Aorta (tissue), 5 donors: ENCODE measurements at places on chromosomes 2 and 18. TPM values are rescaled to one million over a fixed set of nuclear protein-coding genes. Genes with fewer than 3 reads are reported as not detected.

DNA sequence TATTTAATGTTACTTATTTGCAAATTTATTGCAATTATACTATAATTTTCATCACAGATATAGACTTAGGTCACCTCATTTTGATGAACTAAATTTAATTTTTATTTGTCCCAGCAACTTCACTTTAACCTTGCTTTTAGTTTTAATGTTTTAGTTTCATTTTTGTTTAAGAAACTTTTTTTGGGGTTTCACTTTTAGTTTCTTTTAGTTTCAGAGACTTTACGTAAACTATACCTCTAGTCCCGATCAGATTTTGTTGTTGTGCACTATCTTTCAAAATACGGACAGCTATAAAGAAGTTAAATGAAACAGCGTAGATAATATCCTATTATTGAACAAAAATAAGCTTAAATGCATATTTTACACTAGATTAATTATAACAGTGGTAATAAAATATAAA lies 460.5 kb downstream of the ERBB4 start:
- DNase-seq: no peak

- no peak for DNase-seq
Measured at GRCh38 chr2:168626096-168626495, 170.0 kb downstream of the CERS6 start.

PLGLB2 gene
- not detected for polyA plus RNA-seq

TRABD2A gene
- 0.23 TPM for polyA plus RNA-seq

DNA sequence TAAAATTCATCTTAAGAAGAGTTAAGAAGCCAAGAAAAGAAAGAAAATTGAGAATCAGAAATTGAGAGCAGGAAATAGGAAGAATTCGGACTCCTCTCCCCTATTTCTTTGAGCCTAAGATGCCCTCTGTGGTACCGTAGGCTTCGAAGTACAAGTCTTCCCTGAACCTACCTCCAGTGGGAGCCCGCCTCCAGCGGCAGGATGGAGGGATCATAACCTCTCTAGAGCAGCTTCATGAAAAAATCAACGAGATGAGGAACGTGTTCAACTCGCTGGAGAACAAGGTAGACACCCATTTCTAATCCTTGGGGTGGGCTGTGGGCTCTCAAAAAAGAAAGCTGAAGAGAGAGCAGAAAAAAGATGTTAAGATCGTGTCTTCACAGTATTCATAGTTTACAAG lies 36.3 kb downstream of the ARHGEF33 start:
- DNase-seq: no peak

DNA sequence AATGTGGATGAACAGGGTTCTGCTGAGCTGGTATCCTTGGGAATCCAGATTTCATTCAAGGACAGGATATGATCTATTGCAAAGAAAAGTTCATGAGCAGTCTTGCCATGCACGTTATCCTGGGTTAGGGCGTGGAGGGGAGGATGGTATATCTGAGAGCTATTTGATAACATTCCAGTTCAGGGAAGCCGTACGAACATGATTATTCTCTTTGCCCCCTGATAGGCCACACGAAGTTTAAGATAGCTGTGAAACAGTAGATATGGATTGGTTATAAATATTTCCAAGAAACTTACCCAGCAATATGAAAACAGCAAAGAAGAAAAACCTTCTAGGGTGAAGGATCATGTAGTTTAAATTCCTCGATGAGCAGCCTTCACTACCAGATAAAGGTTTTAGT lies 171.9 kb downstream of the LTBP1 start:
- DNase-seq: no peak

DNA sequence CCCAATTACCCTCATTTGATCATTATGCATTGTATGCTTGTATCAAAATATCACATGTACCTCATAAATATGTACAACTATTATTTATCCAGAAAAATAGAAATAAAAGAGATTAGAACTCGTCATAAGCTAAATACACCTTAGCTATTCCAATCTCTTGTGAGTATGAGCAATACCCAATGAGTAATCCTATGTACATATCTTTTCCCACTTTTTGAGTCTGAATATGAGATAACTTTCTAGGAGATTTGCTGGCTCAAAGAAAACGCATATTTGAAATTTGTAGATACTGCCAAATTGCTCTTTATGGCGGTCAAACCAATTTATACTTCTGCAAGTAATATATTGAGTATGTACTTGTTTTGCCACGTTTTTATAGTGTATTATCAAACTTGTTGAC lies 24.1 kb downstream of the PRKD3 start:
- no peak for DNase-seq

- no peak for DNase-seq
Measured at GRCh38 chr2:160063271-160063670, 856 bp upstream of the PLA2R1 start.

DNA sequence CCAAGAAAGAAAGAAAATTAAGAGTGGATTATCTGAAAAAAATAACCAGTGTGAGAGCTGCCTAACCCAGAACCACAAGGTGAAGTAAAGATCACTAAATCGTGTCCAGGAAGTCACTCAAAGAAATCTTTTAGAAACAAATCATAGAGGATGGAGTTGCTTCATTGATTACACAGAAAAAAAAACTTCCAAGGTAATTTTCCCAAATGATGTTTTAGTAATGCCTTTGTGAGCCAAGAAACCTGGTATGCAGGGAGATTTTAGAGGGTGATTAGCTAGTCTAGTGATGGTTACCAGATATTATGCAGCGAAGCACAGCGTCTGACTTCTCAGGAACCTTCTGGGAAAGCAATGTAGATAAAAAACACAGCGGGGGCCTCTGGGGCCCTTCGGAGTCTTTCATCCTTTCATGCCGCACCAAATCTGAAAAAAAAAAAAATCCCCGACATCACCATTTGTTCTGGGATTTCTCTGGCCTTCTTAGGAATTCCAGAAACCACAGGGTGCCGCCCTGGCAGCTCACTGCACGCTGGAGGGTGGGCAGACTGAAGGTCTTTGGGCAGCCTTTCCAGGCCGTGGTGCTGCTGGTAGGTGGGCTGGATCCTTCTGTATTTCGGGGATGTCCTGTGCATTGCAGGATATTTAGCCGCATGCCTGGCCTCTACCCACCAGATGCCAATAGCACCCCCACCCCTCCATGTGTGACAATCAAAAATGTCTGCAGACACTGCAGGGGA lies 17.3 kb downstream of the ALPK2 start:
- DNase-seq: no peak
